ENCODE measurements at places on chromosomes 6 and 20. TPM values are rescaled to one million over a fixed set of nuclear protein-coding genes. Genes with fewer than 3 reads are reported as not detected.
A peak's percentile ranks its signal among the peaks of the same experiment; 100 is the strongest.

PHF20 gene
- 22.7 TPM for total RNA-seq

PRICKLE4 gene
- total RNA-seq: 3.1 TPM

HNF4A gene
- not detected for total RNA-seq

PCK1 gene
- not detected for total RNA-seq

HDGFL1 gene
- total RNA-seq: not detected

SPINT4 gene
- not detected for total RNA-seq

LKAAEAR1 gene
- total RNA-seq: 1.7 TPM

TNXB gene
- total RNA-seq: under 0.01 TPM

KIAA0408 gene
- 5.0 TPM for total RNA-seq

MRAP2 gene
- 0.51 TPM for total RNA-seq

DNA sequence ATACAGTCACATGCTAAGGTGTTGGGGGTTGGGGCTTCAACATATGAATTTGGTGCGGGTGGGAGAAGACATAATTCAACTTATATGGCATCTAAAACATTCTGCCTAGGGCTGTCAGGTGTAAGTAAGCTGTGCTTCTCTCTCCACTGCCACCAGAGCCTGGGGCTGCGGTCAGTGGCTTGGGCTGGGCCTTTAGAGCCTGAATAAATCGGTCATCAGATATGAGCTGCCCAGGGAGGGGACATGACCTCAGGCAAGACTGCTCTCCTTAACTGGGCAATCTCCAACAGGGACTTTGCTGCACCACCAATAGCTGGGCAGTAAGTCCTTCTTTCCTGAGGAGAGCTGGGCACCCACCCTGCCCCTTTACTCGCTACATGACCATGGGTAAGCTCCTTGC is 24.9 kb upstream of the SIRPA start:
- DNase-seq: no peak

DNA sequence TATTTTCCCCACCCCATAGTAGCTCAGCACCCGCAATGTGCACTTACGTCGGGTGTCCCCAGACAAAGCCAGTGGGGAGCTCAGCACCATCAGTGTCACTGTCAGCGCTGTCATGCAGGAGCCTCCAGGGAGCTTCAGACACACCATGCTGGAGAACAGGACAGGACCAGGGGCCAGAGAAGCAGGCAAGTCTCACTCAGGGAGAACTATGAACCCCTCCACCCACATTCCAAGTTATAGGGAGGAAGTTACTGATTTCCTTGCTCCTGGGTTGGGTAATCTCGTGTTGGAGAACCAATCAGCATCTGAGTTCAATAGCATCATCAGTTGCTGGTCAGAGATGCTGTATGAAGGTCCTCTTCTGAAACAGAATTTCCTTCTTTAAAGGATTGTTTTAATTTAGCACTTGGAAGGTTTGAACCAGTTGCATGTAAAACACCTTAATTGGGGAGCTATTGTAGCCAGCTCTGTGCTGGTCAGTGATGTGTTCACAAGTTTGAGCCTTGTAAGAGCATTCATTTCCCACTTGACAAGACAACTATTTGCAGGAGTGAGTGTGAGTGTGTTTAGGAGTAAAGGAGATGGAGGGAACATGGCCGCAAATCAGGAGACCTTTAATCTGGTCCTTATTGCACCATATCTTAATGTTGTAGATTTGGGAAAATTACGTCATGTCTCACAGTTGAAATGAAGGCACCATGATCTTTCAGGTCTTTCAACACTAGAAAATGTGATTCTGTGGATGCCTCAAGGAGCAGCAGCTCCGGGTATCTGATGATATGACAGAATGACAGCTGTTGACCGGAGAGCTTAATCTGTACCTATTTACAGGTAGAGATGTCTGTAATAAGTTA is at the start of gene HLA-DRB1:
HLA-DRB1 (minus strand) TSS at position 253 of the 854 bp plus-strand sequence; CDS start at position 147, 106 bp downstream.
- DNase-seq: no peak

DNA sequence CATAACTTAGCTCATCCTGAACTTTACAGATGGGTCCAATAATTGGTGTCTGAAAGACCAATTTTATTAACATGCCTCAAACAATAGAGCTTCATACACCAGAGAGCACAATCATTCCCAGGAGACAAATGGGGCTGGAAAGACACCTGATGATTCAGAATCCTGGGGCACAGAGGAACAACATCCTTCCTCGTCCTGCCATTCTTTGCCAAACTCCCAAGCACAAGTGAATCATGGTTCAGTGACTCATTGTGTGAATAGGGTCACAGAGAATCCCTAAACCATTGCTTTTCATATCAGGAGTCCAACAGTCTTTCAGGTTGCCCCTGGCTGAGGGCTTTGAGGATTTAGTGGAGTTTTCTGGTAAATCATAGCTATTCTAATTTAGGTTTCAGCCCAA is 266.4 kb upstream of the BMP2 start:
- peak; percentile 68 for DNase-seq

GRCh38 chr20:40046703-40047102 is 642.3 kb downstream of the MAFB start:
- no peak for DNase-seq

DNA sequence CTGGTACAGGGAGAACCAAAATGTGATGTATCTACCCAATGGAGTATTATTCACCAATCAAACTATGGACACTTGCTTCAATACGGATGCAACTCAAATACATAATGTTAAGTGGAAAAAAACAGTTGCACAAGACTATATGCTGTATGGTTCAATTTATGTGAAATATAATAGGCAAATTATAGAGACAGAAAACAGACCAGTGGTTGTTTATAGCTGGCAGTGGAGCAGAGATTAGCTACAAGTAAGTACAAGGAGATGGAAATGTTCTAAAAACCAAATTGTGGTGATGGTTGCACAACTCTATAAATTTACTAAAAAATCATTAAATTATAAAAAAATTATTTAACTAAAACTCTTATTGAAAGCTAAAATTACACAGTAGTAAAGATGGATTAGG is 113.2 kb downstream of the PRDM1 start:
- no peak for DNase-seq

DNA sequence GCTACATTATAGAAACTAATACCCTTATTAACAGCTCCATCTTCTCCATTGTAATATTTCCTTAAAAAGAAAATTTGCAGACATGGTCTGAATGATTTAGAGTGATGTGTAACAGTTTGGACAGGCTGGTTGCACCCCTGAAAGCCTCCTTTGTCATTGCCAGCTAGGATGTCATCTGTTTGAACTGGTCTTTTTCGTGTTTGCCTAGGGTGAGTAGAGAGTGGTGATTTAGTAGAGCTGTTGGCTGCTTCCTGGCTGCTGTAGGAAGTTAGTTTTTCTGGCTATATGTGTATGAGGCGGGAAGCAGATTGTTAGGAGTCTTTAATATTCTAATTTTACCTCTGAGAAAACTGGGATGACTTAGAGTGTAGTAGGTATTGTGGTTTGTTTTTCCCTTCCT is 101.1 kb downstream of the ZFAND3 start:
- DNase-seq: no peak

DNA sequence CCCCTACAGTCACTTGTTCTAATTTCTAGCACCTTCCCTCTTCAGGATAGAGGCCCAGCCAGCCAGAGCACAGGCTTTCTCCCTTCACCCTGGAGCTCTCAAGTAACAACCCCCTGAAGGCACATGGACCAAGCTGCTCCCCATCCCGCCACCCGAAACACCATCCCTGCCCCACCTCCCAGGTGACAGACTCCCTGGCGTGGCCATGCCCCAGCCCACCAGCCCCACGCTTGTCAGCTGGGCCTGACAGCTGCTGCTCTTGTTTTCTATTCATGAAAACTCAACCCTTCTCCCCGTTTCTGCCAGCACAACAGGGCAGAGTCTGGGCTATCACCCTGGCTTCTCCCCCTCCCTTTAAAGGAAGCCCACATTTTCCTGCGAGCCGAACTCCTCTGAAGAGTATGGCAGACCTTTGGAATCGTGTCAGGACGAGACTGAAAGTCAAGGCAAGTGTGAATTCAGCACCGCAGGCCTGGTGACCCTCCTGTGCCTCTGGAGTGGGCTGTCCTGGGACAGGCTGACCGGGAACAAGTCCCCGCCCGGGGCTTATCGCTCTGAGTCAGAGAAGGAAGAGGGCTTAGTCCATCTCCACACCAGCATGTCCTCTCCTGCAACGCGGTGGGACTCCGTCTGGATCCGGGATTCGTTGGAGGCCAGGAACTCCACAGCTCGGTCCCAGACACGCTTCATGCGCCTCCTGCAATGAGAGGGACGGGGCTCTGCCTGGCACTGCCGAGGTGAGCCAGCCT is 16.7 kb downstream of the LEMD2 start:
- DNase-seq: peak; percentile 39

Data from LHCN-M2 (cell line).